ENCODE measurements at places on chromosomes 16 and 17. TPM values are rescaled to one million over a fixed set of nuclear protein-coding genes. Genes with fewer than 3 reads are reported as not detected.

Gene ZNF18
- 6.8 TPM for total RNA-seq

Gene PYCARD
- total RNA-seq: 37.5 TPM

Gene CPHXL2
- total RNA-seq: not detected

Gene UTP18
- total RNA-seq: 78.3 TPM

Gene STRADA
- total RNA-seq: 34.5 TPM

Gene TBC1D3K
- total RNA-seq: not detected

DNA sequence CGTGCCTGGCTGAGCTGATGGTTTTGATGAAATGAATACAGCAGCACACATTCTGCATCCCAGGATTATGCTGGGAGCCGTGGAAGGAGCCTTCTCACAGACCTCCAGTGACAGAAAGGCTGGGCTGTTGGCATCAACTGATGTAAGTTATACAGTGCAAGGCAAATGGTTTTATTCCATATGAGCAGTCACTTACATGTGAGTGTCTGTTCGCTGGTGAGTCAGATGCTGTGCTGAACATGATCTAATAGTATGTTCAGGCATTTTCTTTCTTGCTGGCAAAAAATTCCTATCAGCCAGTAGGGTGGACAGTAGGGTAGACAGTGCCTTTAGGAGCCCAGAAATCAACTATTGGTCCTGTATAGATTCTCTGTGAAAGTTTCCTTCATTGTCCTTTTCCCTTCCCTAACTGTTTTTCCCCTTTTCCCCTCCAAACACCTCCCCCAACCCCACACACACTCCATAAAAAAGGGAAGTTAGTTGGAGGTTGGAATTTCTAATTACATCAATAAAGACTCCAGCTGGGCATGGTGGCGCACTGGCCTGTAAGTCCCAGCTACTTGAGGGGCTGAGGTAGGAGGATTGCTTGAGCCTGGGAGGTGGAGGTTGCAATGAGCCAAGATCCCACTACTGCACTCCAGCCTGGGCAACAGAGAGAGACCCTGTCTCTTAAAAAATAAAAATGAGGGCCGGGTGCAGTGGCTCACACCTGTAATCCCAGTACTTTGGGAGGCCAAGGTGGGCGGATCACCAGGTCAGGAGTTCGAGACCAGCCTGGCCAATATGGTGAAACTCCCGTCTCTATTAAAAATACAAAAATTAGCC is 36.2 kb downstream of the LDHD start:
- DNase-seq: no peak

GRCh38 chr16:48542020-48542473 is 67.9 kb downstream of the N4BP1 start:
- DNase-seq: no peak

DNA sequence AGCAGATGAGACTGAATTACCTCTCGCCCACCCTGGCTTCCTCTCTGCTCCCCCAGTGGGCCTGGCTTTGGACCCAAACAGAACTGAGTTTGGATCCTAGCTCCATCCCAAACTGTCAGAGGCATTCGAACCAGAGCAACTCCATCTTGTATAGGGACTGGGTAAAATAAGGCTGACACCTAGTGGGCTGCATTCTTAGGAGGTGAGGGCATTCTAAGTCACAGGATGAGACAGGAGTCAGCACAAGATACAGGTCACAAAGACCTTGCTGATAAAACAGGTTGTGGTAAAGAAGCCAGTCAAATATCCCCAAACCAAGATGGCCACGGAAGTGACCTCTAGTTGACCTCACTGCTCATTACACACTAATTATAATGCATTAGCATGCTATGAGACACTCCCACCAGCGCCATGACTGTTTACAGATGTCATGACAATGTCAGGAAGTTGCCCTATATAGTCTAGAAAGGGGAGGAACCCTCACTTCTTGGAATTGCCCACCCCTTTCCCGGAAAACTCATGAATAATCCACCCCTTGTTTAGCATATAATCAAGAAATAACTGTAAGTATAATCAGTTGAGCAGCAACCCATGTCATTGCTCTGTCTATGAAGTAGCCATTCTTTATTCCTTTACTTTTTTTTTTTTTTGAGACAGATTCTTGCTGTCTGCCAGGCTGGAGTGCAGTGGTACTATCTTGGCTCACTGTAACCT is 44.4 kb downstream of the LYRM1 start:
- no peak for DNase-seq

DNA sequence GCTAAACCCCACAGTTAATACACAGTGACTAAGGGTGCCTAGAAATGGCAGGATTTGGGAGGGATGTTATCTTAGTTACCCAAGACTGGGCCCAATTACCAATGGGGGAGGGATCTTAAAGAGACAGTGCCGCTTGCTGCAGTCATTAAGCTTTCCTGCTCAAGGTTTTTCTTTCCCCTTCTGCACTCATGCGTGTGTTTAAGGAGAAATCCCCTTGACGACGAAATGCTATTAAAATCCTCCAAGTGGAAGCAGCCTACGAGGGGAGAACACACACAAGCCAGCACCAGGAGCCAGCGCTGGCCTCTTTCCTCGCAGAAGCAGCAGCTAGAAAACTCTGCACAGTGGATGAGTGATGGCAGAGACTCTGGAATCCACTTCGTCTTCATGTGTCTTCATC is 22.0 kb downstream of the SALL1 start:
- DNase-seq: no peak

DNA sequence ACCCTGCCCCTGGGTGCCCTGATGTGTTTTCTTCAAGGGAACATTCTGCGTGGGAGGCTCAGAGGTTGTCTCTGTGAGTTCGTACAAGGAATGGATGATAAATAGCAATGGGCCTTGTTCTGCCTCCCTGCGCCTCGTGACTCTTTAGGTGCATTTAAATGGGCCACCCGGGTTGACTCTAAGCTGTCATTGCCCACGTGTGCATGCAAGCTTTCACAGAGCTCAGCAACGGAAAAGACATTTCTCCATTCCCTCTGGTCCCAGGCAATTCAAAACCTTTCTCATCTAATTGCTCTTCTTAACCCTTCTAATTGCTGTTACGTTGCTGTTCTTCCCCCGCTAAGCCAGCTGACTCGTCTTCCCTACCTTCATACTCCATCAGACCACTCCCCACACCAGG is 71.5 kb upstream of the SDK2 start:
- no peak for DNase-seq

- no peak for DNase-seq
Measured at GRCh38 chr17:50693036-50693682, 14.6 kb downstream of the ANKRD40 start.

DNA sequence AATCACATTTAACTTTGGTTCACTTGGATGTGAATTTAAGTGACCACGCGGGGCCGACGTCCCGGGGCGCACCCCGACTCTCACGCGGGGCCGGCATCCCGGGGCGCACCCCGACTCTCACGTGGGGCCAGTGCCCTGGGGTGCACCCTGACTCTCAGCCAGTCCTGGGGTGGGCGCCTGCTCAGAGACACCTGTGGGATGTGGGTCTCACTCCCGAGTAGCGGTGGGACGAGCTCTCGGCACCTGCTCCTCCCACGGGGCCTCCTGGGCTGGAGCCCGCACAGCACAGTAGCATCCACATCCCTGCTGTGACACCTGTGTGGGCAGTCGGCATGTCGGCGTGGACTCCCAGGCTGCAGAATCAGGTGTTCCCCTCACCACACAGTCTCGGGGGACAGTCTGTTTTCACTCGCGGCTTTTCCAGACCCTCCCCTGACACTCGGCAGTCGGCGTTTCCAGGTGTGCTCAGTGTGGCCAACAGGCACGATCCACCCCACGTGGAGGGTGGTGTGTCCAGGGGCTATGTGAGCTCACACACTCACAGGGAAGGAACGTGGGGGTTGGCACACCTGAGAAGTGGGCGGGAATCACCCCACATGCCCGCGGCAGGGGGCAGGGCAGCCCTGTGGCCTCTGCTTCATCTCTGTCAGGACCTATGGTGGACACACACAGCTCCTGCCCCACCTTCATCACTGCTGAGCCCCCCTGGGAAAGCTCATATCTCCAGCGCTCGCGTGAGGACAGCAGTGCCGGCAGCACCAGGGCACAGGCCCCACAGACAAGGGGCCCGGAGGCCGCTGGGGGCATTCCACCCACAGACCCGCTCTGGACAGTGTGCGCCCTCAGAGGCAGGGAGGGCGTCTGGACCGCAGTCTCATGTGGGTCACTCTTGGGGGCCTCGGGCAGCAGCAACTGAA is 51.8 kb downstream of the LMF1 start:
- no peak for DNase-seq

DNA sequence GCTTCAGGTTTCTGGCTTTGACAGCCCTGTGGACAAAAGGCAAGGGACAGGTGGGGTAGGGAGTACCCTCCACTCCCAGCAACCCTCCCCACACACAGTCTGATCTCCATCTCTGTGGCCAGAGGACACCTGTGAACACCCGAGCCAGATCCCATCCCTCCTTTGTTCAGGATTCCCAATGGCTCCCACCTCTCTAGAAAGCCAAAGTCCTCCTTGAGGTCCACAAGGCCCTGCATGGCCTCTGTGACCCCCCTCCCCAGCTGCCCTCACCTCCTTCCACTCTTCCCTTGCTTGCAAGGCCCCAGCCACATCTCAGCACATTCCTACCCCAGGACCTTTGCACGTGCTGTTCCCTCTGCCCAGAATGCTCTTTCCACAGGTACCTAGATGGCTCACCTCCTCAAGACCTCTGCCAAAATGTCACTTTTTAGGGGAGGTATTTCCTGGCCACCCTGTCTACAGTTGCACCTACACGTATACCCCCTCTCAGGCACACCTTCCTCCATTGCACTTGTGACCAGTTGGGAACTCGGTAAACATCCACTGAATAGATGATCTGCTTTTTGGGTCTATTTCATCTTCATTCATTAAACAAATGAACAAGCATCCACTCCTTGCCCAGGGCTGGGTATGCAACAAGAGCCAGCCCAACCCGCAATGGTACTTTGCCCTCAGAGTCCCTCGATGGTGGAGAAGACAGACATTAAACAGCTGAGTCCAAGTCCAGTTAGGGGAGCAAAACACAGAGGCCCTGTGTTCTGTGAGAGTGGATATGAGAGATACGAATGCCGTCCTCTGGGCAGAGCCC is 107.0 kb downstream of the CRLF3 start:
- peak; percentile 12 for DNase-seq

DNA sequence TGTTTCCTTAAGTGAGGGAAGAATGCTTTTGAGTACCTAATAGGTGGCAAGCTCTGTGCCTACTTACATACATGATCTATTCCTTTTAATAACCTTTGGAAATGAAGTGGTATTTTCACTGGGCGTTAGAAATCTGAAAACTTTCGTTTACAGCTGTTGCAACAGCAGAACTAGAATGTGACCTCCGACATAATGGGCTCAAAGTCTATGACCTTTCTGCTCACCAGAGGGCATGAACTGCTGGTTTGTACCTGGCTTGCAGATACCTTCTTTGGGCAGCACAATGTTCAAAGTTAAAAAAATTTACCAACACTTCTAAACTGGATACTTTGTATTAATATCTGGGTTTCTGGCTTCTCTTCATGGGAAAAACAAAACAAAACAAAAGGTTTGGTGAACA is 24.3 kb downstream of the CA4 start:
- DNase-seq: no peak

- DNase-seq: no peak
Measured at GRCh38 chr16:89581045-89581695, 5.6 kb downstream of the CPNE7 start.

DNA sequence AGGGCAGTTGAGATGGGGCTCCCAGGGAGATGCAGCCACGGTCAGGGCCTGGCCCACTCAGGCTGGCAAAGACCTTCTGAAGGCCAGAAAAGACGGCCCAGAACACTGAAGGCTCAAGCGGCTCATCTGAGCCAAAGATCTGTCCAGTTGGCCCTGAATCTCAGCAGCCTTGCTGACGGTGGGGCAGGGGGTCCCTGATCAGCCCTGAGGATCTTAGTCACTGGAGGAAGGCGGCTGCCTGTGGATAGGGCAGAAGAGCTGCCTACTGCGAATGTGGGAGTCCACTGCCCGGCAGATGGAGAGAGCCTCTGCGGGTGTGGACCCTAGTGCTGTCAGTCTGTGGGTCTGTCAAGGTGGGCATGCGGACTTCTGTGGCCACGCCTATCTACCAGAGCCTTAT is 1738.2 kb downstream of the TP53TG3F start:
- no peak for DNase-seq

DNA sequence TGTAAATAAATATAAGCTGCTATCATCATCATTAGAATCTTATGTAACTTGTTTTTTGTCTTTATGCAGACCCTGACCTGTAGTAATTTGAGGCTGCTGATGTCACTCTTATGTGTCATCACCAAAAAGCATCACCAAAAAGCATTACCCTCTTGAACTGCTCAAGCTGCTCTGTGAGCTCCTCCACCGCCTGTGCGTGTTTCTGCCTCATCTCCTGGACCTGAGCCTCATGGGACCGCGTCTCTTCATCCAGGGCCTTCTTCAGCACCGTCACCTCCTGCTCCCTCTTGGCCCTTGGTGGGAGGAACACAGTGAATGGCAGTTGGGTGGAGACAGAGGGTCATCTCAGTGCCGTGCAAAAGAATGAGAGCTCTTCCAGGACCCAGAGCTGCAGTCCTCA is 82.4 kb downstream of the NDE1 start:
- DNase-seq: no peak

DNA sequence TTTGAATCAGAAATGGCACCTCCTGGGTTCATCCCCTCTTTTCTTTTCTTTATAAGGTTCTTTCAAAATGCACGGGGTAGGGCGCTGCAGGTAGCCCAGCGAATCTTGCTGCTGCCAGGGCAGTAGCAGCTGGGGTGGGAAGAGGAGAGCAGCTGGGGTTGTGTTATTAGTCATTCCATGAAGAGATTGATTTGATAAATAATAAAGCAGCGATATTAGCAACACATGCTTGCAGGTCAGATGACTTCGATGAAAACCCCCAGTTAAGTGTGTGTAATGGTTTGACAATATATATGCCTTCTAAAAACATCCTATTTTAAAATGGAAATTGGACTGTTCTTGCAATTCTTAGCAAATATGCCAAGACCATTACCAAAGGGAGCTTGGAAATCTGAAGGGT is 200.7 kb downstream of the CCDC182 start:
- no peak for DNase-seq

- DNase-seq: no peak
Measured at GRCh38 chr17:79353548-79353947, 257.3 kb downstream of the RBFOX3 start.
